ENCODE measurements at places on chromosomes 2 and 18.
A peak's percentile ranks its signal among the peaks of the same experiment; 100 is the strongest.

GRCh38 chr2:183630964-183631363 lies 506.7 kb downstream of the NUP35 start:
- no peak for DNase-seq

GRCh38 chr18:56637711-56638231 lies 621 bp downstream of the TXNL1 start:
- DNase-seq: peak; percentile 32

DNA sequence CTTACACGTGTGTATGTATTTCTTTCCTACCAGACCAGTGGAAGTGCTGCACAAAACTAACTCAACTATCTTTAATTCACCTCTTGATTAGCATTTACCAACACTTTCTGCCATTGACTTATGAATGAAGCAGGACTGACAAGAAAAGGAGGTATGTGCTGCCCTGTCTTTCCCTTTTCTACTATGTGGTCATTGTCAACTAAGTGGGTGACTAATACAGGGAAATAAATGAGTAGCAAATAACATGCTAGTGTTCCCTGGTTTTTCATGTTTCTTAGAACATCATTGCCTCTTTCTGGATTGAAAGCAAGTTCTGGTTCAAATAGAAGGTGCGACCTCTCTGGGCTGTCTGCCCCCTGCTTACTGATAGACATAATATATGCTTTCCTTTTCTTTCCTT lies 58.0 kb downstream of the LINC00305 start:
- no peak for DNase-seq

GRCh38 chr2:1251520-1251919 lies 161.7 kb upstream of the TPO start:
- no peak for DNase-seq

GRCh38 chr18:31203096-31203793 lies 40.6 kb upstream of the DSC1 start:
- DNase-seq: no peak

- DNase-seq: no peak
These were observed 30.8 kb downstream of the THAP4 start for GRCh38 chr2:241606186-241606585.

- peak; percentile 91 for DNase-seq
These were observed 25.2 kb downstream of the PSD4 start for GRCh38 chr2:113198790-113199612.

DNA sequence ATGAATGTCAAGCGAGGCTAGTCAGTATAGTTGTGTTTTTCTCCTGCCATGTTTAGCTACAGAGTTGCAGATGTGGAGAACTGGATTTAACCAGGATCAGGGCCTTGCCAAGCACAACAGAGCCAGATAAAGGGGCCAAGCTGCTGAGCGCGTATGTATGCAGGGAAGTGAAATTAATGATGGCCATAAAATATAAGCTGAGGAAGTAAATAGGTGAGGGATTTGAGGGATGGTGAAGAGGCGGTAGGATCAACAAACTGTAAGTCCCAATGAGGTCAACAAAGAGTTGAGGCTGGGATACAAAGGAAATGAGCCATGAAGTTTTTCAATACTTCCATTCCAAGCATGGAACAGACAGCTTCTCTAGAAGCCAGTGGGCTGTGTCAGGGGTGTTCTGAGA lies 10.6 kb downstream of the LRP2 start:
- DNase-seq: no peak
